Stimulated activated CD8-positive, alpha-beta memory T cell treated with anti-CD3 and anti-CD28 coated beads, Interleukin-2, amount 100 ng/mL, for 1 hour (primary cell): ENCODE measurements at places on chromosomes 4 and X.

- DNase-seq: no peak
Observed at GRCh38 chr4:86441175-86441936, 81.5 kb upstream of the MAPK10 start.

DNA sequence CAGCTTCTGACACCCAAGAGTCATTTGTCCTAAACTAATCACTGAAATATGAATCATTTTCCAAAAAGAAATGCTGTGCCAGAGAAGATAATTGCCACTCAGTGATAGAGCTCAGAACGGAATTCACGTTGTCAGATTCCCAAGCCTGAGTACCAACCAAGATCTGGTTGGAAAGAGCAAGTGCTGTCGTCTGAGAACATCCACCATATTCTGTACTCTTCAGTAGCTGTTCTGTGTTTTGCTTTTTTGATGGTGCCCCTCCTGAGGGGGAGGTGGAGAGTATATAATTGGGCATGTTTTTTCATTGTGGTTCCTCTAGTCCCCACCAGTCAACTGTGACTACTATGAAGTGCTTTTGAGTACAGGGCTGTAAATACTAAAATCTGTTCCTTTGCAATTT lies 13.2 kb downstream of the RUFY3 start:
- no peak for DNase-seq

- DNase-seq: no peak
Observed at GRCh38 chr4:167428156-167428555, 193.9 kb upstream of the SPOCK3 start.

DNA sequence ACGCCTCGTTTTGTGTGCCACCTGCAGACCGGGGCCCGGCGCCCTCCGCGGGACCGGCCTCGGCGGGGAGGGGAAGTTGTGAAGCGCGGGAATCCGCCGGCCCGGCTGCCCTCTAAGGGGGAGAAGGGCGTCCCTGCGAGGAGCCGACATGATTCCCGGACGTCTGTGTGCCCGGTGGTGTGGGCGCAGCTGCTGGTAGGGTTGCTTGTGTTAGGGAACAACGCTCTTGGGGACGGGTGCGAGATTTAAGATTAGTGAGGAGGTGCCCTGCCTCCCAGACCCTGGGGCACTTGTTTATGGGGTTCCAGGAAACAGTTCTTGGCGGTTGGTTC lies 627 bp downstream of the CDKN2AIP start:
- no peak for DNase-seq

DNA sequence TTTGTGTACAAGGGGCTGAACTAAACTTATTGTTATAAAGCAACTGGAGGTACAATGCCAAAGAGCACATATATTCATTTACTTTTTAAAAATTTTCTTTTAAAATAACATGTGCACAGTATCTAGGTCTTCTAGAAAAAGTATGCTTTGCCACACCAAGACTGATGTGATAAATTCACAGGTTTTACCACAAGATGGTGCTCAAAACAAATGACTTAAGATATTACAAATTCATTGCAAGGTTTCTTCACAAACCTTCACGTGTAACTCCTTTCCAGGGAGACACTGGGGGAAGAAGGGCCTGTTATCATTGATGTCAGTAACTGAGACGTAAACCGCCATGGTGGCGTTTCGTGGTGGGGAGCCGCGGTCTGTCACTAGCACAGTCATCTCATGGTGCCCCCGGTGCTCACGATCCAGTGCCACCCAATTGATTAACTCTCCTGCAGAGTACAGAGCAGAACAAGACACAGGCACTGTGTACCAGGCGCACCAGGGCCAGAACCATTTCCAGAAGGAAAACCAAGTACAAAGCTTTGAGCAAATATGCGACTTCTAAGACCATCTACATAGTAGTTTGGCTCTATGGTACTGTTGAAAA lies 162.2 kb downstream of the DCHS2 start:
- no peak for DNase-seq

DNA sequence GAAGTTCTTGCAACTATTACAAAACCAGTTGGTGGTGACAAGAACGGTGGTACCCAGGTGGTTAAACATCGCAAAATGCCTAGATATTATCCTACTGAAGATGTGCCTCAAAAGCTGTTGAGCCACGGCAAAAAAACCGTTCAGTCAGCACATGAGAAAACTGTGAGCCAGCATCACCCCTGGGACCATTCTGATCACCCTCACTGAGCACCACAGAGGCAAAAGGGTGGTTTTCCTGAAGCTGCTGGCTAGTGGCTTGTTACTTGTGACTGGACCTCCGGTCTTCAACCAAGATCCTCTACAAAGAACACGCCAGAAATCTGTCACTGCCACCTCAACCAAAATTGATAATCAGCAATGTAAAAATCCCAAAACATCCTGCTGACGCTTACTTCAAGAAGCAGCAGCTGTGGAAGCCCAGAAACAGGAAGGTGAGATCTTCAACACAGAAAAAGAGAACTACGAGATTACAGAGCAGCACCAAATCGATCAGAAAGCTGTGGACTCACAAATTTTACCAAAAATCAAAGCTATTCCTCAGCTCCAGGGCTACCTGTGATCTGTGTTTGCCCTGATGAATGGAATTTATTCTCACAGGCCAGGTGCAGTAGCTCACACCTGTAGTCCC lies 21.4 kb upstream of the SLC10A6 start:
- DNase-seq: no peak

DNA sequence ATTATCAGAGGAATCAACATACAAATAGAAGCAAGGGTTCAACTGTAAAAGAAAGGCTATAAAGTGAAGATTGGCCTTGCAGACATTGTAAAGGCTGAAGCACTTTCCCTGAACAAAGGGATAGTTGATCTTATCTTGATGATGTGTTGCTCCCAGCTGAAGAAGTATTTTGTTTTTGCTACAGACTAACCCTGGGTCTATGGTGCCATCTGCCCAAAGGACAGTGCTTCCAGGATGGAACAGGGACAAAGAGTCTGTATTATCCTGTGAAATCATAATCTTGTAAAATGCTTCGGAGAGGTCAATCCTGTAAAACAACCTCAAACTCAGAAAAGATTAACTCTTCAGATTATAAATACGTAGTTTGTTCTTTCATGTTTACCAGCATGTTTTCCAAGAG lies 251.7 kb upstream of the ANKRD50 start:
- DNase-seq: no peak

DNA sequence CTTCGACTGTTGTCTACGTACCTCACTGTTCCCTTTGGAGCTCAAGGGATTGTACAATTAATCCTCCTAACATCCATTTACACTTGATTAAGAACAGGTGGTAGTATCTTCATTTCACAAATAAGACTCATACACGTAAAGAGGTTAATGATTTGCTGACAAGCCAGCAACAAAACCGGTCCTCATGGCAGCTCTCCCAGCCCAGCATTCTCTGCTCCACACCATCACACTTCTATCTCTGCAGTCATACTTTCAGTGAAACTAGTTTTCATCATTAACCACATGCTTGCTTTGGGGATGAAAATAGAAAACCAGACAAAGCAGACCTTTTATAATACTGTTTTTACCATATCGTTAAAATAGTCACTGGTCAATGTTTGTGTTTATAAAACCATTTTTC lies 28.7 kb upstream of the CASK start:
- no peak for DNase-seq

DNA sequence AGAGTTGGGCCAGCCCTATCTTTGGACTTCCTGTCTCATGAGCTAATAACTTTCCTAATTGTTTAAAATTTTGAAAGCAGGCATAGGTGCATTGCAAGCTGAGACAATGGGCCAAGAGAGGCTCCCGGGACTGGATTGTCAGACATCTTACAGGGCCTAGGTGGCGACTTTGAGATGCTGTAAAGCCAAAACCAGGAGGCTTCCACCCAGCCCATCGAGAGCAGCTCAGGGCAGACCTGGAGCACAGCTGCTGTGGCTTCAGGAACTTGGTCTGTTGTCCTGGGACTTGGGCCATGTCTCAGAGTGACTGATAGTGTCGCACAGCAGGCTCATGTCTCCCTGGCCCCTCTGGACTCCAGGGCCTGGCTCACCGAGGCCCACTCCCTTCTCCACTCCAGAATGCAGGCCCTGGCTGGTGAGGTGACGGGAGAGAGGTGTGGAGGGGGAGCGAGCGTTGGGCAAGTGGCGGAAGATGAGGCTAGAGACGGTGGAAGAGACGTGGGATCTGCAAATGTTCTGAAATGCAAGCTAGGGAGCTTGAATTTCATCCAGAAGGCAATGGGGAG lies 24.1 kb upstream of the MTM1 start:
- DNase-seq: no peak

DNA sequence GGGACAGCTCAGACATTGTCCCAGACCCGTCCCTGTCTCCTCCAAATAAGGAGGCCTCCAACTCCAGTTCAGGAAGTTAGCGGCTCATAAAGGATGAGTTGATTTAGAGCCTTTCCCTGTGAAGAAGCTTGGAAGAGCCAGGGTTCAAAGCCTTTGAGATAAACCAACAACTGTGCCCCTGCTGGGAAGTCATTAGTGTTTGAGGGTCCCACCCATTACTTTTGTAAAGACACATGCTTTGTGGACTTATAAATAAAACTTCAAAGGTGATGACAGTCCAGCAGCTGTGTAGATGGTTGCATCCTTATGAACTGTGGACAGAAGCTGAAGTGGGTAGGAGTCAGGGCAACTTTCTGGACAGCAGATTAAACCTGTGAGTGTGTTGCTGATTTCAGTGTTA lies 86.0 kb upstream of the PGRMC2 start:
- DNase-seq: no peak

DNA sequence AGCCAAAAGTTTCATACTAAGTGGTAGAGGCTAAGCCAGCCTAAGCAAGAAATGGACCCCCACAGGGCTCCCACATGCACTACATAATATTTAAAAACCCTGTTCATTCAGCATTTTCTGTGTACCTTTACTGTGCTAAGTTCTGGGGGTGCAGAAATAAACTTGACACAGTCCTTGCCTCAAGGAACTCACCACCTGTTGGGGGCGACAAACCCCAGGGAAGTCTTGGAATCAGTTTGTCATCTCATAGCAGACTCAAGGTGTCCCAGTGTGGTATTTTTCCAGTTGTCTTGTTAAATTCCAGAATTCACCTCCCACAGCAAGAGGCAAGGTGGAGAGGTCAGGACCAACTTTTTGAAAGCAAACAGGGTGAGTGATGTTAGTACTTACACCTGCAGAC lies 43.1 kb downstream of the ATG4A start:
- DNase-seq: no peak

GRCh38 chr4:173485164-173485563 lies 44.9 kb downstream of the HAND2 start:
- DNase-seq: no peak

- DNase-seq: no peak
Observed at GRCh38 chr4:157607996-157608395, 387.5 kb downstream of the GRIA2 start.

GRCh38 chrX:641671-642435 lies 11.3 kb downstream of the SHOX start:
- no peak for DNase-seq

DNA sequence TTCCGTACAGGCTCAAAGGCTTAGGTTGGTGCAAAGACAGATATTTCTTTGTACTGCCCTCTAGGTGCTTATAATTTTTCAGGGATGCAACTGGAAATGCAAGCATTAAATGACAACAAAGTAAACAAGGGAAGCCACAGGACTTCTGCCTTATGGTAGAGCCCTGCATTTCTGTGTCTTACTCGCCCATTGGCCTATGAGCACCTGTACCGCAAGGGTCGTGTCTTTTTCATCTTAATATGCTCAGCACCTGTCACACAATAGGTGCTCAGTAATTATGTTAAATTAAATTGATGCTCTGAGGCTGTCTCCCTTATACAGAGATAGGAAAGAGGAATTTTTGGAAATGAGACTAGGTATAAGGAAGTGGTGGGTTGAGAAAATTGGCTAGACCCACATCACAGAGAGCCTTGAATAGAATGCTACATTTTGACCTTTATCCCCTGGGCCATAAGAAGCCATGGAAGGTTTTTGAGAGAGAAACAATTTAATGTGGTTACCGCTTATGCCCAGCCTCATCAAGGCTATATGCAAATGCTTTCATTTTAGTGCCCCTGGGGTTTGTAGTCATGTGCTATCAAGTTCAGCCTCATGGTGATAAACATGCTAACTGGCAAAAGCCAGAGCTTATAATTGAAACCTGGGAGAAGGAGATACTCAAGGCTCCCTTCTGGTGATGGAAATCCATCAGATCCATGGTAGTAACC lies 16.3 kb downstream of the VSIG4 start:
- DNase-seq: no peak

GRCh38 chrX:42746606-42747005 lies 31.4 kb downstream of the PPP1R2C start:
- DNase-seq: no peak

GRCh38 chr4:40369437-40370274 lies 34.5 kb downstream of the CHRNA9 start:
- DNase-seq: no peak

GRCh38 chr4:147049946-147050345 lies 104.3 kb upstream of the TTC29 start:
- DNase-seq: no peak

DNA sequence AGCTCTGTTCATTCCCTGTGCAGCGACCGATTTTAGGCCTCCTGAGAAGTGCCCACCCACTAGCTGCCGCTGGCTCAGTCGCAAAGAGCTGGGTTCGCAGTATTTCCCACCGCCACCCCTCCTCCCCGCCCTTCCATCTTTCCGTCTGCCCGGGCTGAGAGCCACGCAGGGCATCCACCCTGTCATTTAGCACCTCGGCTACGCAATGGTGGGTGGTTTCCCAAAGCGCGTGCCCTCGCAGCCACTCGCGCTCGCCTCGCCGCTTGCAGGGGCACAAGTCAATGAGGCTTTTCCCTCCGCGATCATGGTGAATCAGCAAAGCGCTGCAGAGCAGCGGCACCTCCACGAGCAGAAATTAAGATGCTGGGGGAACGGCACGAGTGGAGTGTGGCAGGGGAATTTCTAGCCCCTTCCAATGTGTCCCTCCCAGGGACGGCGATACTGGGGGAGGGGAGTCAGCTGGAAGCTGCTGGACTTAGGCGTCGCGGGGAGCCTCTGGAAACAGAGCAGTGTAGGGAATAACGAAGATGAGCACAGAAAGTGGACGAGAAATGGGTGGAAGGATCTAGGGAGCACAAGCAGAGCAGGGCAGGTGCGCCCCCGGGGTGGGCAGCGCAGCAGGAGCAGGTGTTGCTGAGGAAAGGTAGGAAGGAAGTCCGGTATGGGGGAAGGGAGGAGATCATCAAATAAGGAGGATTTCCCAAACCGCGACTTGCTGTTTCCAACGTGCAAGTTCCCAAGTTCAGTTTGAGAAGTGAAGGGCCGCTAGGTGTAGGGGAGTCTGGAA lies 2.4 kb upstream of the PTCHD1 start:
- DNase-seq: no peak

DNA sequence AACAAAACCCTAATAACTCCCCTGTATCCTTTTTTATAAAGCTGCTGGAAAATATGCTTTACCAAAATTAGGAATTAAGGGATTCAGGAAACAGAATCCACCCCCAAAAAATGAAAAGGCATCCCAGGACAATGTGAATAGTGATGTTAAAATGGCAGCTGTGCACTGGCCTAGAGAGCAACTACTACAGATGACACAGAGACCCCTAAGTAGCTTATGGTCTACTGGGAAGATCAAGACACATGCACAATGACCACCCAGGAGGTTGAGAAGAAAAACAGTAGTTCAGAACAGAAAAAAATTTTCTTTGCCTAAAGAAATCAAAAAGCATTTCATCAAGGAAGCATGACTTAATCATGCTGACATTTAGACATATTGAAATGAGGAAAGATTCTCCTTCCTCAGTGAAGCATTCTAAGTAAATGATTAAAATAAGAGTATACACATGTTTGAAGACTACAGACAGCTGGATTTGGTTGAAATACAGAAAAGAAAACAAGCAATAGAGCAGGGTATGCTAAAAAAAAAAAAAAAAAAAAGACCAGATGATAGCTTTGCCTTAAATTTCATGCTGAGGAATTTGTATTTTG lies 117.3 kb downstream of the WDFY3 start:
- no peak for DNase-seq

GRCh38 chr4:150145946-150146340 lies 67.7 kb downstream of the DCLK2 start:
- DNase-seq: no peak
